LNCaP clone FGC (cell line): ENCODE measurements at places on chromosomes 4 and X.

GRCh38 chr4:167028976-167029375 lies 205.3 kb downstream of the SPOCK3 start:
- DNase-seq, result no peak

DNA sequence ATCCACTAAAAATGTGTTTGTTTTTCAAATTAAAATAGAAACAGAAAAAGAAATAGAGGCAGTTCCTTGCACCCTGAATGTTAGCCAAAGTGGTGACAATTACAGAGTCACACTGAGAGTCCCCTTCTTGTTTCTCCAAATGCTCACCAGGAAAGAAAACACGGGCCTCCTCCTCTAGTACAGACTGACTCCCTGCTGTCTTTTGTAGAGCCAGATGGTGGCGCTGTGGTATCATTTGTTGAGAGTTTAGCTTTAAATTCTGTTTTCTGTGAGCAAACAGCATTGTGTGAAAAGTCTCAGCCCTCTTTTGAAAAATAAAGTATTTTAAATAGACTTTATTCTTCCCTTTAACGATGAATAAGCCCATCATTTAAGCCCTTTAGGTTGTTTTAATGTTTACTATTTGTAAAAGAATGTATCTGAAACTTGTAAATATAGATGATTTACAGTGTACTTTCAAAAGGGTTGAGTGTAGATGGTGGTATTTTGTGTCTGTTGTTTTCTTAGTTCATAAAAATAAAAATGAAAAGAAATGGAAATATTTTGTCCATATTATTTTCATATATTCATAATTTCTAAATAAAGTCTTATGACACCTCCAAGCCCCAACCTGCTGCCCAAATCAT lies 36.9 kb upstream of the ATOH1 start:
- peak; percentile 35 for DNase-seq

GRCh38 chr4:120724656-120725055 lies 197.9 kb downstream of the PRDM5 start:
- no peak for DNase-seq

DNA sequence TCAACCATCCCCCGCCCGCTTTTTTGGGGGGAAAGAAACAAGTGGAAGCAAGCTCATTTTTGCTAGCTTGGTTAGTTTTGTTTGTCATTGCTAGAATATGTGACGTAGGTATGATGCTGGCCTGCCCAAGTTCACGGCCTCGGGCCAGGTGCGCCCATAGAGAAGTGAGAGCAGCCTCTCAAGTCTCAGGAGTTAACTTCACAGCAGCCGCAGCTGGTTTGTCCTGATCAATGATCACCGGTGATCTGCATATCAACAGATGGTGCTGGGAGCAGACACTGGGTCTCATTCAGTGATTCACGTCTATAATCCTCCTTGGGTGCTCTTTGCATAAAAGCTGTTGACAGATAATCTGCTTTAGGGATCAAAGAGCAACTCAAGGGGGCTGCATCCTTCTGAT lies 50.1 kb downstream of the ENPP6 start:
- no peak for DNase-seq

GRCh38 chr4:67288964-67289363 lies 256.3 kb downstream of the CENPC start:
- peak; percentile 8 for DNase-seq

DNA sequence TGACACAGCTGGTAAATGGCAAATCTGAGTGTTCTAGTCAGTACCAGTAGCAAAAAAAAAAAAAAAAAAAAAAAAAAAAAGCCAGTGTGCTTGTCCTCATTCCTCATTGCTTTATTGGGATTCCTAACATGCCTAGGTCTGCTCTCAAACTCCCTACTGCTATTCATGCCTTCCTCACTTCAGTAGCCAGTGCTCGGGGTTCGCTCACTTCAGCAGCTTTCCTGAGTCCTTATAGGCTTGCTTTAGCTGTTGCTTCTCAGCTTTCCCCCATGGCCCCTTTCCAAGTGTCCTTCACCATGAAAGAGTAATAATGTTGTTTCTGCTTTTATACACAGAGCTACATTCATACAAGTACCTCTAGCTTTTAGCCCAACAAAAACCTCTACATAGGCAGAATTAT lies 30.8 kb downstream of the SLITRK2 start:
- DNase-seq, result no peak
